Neural crest cell (in vitro differentiated cells): ENCODE measurements at places on chromosomes 16 and 17. TPM values are rescaled to one million over a fixed set of nuclear protein-coding genes. Genes with fewer than 3 reads are reported as not detected.
A peak's percentile ranks its signal among the peaks of the same experiment; 100 is the strongest.

DNAI2 gene
- total RNA-seq = not detected in 2 replicates

KRT37 gene
- not detected in 2 replicates for total RNA-seq

DNA sequence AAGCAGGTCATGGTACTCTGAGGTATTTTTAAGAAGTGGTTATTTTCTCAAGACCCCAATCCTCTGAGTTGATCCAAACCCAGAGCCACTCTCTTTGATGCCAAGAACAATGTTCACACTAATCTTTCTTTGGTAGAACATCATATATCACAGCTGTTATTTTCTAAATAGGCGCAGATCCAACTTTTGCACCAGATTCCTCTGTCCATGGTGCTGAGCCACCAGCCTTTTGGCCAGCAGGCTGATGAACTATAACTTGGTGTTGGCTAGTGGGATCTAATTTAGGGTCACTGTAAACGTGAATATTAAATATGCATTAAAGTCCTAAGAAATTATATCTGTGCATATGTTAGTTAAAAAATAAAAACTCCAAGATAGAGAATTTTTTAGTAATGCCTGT, 7.0 kb upstream of the ZKSCAN2 start:
- H3K36me3 ChIP-seq = peaks cover 28% of the 10 kb centered on the region
- H3K4me1 ChIP-seq = peaks cover 9% of the 10 kb centered on the region
- H3K4me3 ChIP-seq = no peak overlapping the region
- no peaks in the 10 kb centered on the region for H3K27me3 ChIP-seq

TOX3 gene
- 37.5 and 39.2 TPM in 2 replicates for total RNA-seq

- H3K4me1 ChIP-seq = peaks cover 23% of the 10 kb centered on the region
- H3K36me3 ChIP-seq = no peaks in the 10 kb centered on the region
- H3K27me3 ChIP-seq = peaks cover 33% of the 10 kb centered on the region
- H3K4me3 ChIP-seq = no peak overlapping the region
- no peak overlapping the region for H3K27ac ChIP-seq
Measured at GRCh38 chr16:84373907-84374489, 5.7 kb downstream of the ATP2C2 start.

STH gene
- not detected in 2 replicates for total RNA-seq

SLC12A3 gene
- total RNA-seq = not detected in 2 replicates

DNA sequence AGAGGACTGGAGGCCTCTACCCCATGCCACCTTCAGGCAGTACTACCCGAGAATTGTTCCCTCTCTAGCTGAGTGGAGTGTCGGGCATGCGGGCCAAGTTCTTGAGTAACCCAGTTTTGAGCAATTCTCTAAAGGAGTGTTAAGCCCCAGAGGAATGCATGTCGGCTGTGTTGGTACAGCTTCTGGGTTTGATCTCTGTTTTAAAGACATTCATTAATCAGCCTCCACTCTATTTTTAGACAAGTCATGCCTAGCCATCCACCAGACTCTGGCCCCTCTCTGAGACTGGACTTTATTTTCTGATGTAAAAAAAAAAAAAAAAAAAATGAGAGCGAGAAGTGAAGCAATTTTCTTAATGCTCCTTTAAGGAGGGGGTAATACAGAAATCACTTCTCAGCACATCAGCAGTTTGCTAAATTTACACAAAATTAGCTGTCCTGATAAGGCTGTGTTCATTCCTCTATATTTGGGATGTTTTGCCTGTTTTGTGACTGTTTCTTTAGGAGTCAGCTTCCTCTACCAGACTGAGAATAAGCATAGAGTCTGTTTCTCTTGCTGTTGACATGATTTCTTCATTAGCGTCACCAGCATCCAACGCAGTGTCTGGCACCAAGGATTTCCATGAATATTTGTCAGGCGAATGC, 88.7 kb downstream of the AXIN2 start:
- H3K27me3 ChIP-seq = peaks cover 4% of the 10 kb centered on the region
- peaks cover 2% of the 10 kb centered on the region for H3K36me3 ChIP-seq
- H3K4me1 ChIP-seq = peaks cover 50% of the 10 kb centered on the region

ASPHD1 gene
- 2.5 and 2.8 TPM in 2 replicates for total RNA-seq

- no peak overlapping the region for H3K4me3 ChIP-seq
- no peaks in the 10 kb centered on the region for H3K36me3 ChIP-seq
Measured at GRCh38 chr16:1097800-1098199, 1.8 kb upstream of the C1QTNF8 start.

GRCh38 chr16:29737713-29738112, 8.1 kb downstream of the C16orf54 start:
- no peak overlapping the region for H3K27ac ChIP-seq
- H3K36me3 ChIP-seq = no peaks in the 10 kb centered on the region
- DNase-seq = no peak
- H3K4me3 ChIP-seq = no peak overlapping the region
- H3K27me3 ChIP-seq = peaks cover 3% of the 10 kb centered on the region

CBLN1 gene
- total RNA-seq = 0.61 and 1.0 TPM in 2 replicates

GRCh38 chr17:82331345-82331939, 2.1 kb downstream of the SECTM1 start:
- H3K4me1 ChIP-seq = peaks cover 18% of the 10 kb centered on the region
- H3K36me3 ChIP-seq = no peaks in the 10 kb centered on the region
- no peak overlapping the region for H3K27ac ChIP-seq
- DNase-seq = no peak
- no peak overlapping the region for H3K4me3 ChIP-seq

ULK2 gene
- 30.6 and 30.7 TPM in 2 replicates for total RNA-seq

DNA sequence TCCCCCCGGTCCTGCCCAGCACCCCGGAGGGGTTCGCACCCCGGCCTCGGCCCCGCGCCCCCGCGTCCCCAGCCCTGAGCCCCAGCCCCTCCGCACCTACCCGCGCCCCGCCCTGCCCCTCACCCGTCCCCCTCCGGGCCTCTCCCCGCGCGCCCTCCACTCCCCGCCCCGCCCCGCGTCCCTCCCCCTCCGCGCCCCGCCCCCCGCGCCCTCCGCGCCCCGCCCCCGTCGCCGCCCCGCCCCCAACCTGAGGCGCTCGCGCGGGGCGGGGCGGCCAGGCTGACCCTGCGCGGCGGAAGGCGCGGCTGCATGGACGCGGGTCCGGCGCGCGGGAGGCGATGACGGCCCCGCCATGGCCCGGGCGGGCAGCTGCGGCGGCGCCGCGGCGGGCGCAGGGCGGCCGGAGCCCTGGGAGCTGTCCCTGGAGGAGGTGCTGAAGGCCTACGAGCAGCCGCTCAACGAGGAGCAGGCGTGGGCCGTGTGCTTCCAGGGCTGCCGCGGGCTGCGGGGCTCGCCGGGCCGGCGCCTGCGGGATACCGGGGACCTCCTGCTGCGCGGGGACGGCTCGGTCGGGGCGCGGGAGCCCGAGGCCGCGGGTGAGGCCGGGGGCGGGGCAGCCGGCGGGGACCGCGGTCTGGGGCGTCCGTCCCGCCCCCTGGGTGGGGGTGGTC, at the start of gene SPIRE2:
Gene SPIRE2 (plus strand): TSS at position 277 of the 671 bp plus-strand sequence. CDS start 76 bp downstream, at position 353.
- H3K27me3 ChIP-seq = no peaks in the 10 kb centered on the region
- H3K27ac ChIP-seq = peak within 1 kb of the TSS; percentile 79
- H3K4me1 ChIP-seq = peaks cover 21% of the 10 kb centered on the region
- no peaks in the 10 kb centered on the region for H3K36me3 ChIP-seq
- peak; percentile 68 for DNase-seq
- peak within 1 kb of the TSS; percentile 93 for H3K4me3 ChIP-seq

GRCh38 chr17:63941162-63941561, 9.0 kb upstream of the CD79B start:
- peaks cover 15% of the 10 kb centered on the region for H3K4me1 ChIP-seq
- DNase-seq = no peak
- H3K27me3 ChIP-seq = no peaks in the 10 kb centered on the region
- no peak overlapping the region for H3K27ac ChIP-seq
- no peak overlapping the region for H3K4me3 ChIP-seq

GRCh38 chr17:63699638-63700527, at the start of gene LIMD2:
TSS of gene LIMD2 (minus strand) at chr17:63700125. CDS start at chr17:63699298, 827 bp downstream.
- peaks cover 34% of the 10 kb centered on the region for H3K4me1 ChIP-seq
- H3K4me3 ChIP-seq = peak within 1 kb of the TSS; percentile 86
- DNase-seq = peak; percentile 57
- peak within 1 kb of the TSS; percentile 50 for H3K27ac ChIP-seq

HS3ST3B1 gene
- 57.0 and 58.3 TPM in 2 replicates for total RNA-seq

METTL2A gene
- 43.8 and 44.9 TPM in 2 replicates for total RNA-seq

DNA sequence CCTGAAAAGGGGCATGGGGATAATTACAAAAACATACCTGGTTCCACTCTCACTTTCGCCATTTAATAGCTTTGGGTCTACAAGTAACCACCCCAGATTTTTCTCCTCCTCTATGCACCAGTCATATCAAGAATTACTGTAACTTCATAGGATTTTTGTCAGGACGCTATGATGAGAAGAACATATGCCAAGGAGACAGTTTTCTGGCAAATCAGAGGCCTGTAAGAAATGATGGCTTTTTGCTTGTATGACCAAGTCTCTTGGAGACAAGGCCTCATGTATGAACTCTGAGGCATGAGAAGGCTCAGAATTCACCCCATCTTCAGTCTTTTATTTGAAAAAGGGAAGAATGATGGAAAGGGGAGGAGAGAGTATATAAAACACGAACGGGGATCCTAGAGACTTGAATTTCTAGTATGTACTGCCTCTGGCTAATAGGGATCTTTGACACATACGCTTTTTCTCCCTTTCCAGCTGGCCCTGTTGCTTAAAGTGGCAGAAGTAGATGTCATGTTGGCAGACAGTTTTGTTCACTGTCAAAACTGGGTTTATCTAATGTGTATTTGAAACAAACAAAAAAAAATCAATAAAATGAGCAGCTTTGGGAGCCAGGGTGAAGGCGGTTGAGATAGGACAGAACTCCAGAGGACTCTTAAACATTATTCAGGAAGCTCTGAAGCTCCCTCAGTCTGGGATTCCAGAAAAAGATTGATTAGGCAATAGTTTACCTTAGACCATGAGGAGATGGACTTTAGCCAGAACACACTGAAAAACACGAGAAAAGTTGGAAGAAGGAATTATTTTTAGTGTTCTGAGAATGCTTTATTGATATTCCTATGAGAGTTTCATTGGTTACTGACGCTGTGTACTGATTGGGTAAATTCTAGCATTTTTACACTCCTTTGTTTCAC, 656.6 kb downstream of the WWOX start:
- peaks cover 3% of the 10 kb centered on the region for H3K4me1 ChIP-seq
- no peak for DNase-seq
- no peak overlapping the region for H3K4me3 ChIP-seq
- H3K27me3 ChIP-seq = no peaks in the 10 kb centered on the region

GRCh38 chr16:47687694-47688093, 226.6 kb downstream of the PHKB start:
- no peak for DNase-seq
- H3K27ac ChIP-seq = no peak overlapping the region
- H3K4me1 ChIP-seq = peaks cover 6% of the 10 kb centered on the region
- peaks cover 34% of the 10 kb centered on the region for H3K36me3 ChIP-seq

DPEP3 gene
- total RNA-seq = not detected in 2 replicates

GRCh38 chr16:73091174-73091573, 43.2 kb upstream of the ZFHX3 start:
- no peaks in the 10 kb centered on the region for H3K27me3 ChIP-seq
- H3K4me1 ChIP-seq = peaks cover 47% of the 10 kb centered on the region
- H3K36me3 ChIP-seq = no peaks in the 10 kb centered on the region

DNA sequence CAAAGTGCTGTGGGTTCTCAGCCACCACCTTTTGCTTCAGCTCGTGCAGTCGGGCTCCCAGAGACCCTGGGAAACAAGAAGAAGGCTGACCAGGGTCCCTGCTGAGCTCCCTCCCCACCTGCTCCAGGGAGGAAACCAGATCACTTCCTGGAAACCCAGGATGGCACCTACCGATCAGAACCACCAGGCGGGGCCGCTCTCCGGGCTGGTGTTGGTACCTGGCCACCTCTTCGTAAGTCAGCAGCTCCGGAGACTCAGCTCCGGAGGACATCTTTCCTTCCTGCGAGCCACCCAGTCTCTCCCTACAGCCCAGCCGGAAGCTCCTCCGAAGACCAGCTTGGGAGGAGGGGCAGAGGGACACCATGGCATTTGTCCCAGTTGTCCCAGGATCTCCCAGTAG, 18.9 kb downstream of the MPP3 start:
- no peaks in the 10 kb centered on the region for H3K27me3 ChIP-seq
- H3K4me1 ChIP-seq = peaks cover 11% of the 10 kb centered on the region
- H3K4me3 ChIP-seq = no peak overlapping the region
- H3K36me3 ChIP-seq = no peaks in the 10 kb centered on the region

- no peaks in the 10 kb centered on the region for H3K4me1 ChIP-seq
- H3K27ac ChIP-seq = no peak overlapping the region
- no peaks in the 10 kb centered on the region for H3K27me3 ChIP-seq
- H3K4me3 ChIP-seq = no peak overlapping the region
- DNase-seq = no peak
Measured at GRCh38 chr17:65885541-65886312, 306.2 kb downstream of the CEP112 start.

DNA sequence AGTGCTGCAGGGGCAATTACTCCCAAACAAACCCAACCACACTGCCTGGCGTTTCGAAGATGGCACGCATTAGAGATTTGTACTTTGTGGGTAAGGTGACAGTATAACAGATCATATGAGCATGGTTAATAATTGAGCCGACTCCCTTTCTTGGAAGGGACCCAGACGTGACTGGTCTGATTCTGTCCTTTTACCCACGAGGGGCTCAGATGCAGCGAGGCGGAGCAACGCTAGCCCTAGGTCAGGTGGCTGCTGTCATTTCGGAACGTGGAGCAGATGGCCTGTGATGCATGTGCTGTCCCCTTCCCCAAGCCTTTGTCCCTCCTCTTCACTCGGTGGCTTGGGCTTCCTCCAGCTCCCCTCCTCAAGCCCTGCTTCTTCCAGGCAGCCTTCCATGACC, 84.2 kb downstream of the SNX29 start:
- no peak for DNase-seq
- H3K4me3 ChIP-seq = no peak overlapping the region
- no peaks in the 10 kb centered on the region for H3K36me3 ChIP-seq
- no peaks in the 10 kb centered on the region for H3K27me3 ChIP-seq
- no peaks in the 10 kb centered on the region for H3K4me1 ChIP-seq

DNA sequence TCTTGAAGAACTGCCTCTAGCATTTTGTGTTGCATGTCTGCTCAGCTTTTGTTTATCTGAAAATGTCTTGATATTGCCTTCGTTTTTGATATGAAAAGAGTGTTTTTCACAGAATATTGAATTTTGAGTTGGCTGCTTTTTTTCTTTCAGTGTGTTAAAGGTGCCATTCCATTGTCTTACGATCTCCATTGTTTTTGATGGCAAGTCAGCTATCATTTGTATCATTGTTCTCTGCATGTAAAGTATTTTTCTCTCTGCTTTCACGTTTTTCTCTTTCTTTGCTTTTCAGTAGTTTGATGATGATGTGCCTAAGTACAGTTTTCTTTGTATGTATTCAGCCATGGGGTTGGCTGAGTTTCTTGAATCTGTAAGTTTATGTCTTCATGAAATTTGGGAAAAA, 57.0 kb downstream of the AIPL1 start:
- peaks cover 31% of the 10 kb centered on the region for H3K4me1 ChIP-seq
- no peak for DNase-seq
- no peak overlapping the region for H3K4me3 ChIP-seq
- H3K27ac ChIP-seq = no peak overlapping the region

CA4 gene
- 0.26 TPM in 1 of 2 replicates, not detected in the other for total RNA-seq

CMIP gene
- total RNA-seq = 41.2 and 44.6 TPM in 2 replicates

DNA sequence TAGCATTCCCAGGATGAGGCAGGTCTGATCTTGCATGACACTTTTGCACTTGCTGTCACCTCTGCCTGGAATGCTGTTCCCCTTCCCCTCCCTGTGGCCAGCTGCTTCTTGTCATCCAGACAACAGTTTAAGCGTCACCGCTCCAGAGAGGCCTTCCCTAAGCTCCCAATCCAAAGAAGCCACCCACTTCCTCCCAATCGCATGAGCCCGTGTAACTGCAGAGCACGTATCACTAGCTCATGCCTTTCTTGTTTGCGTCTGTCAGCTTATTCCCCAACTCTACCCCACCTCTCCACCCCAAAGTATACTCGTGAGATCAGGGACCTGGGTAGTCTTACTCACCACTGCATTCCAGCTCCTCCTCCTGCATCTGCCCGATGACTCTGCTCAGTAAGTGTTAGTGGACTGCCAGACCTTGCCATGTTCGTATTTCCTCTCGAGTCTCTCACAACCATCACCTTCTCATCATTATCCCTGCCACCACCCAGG, 92.8 kb downstream of the GAS7 start:
- no peak for DNase-seq
- H3K36me3 ChIP-seq = no peaks in the 10 kb centered on the region
- H3K4me3 ChIP-seq = no peak overlapping the region
